Left ventricle myocardium superior (tissue), 1 donor: ENCODE measurements at places on chromosomes 16 and 17.
A peak's percentile ranks its signal among the peaks of the same experiment; 100 is the strongest.

DNA sequence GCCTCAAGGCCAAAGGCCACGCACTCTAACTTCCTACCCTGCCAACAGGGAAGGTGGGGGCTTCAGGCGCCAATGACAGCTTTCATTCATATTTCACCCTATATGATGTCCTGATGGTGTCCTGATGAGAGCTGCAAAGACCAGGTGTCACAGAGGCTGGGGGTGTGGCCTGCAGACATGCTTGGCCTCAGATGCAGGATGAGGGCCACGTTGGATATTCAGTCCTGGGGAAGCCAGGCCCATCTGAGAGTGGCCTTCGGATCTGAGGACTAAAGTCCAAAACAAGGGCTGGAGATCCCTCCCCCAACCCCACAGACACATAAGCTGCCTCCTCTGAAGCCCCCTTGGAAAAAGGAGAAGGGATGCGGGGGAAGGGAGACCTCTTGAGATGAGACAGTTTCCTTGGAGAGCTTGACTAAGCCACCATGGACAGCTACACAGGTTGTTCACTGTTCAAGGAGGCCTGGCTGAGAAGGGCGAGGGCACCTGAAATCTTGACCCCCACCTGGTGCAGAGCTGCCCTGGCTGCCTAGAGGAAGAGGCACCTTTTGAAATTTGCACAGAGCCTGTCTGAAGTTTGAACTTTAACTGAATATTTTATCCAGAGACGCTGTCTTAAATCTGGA lies 24.3 kb upstream of the GSG1L start:
- no peak for DNase-seq

DNA sequence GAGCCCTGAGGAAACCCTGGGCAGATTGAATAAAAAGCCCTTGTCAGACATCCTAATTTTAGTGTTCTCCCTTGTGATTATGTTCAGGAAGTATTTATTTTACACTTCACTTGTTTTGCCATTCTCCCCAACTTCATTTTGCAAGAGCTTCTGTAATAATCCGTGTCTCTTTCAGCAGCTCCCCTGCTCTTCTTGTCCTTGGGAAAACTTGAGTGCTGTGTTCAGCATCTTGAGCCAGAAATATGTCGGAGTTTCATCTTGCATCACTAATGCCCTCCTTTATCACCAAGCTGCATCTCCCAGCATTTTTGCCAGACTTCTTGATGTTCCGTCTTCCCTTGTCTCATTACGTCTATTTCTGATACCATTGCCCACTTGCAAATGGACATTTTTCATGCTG lies 486.5 kb upstream of the EEF2KMT start:
- DNase-seq = no peak

DNA sequence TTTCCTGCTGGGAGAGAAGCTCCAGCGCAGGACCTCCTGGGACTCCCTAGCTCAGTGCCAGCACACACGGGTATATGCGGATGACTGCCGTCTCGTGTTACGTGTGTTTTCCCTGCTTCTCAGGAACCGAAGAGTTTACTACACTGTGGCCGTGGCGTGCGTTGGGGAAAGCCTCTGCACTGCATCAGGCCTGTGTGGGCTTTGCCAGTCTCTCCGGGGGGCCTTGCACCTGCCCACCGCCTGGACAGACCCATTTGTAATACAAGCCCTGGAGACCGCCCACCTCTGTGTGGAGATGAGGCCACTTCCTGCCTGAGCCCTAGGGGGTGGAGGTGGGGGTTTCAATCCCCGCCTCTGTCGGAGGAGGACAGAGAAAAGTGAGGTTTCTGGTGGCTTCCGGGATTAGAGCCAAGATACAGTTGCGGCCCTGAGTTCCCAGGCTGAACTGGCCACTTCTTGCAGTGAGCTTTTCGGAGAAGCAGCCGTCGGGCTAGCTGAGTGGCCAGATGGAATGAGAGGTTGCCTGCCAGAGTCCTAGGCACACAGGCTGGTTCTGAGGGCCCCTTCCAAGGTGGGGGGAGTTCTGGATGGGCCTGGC lies 43.4 kb upstream of the GSE1 start:
- no peak for DNase-seq

DNA sequence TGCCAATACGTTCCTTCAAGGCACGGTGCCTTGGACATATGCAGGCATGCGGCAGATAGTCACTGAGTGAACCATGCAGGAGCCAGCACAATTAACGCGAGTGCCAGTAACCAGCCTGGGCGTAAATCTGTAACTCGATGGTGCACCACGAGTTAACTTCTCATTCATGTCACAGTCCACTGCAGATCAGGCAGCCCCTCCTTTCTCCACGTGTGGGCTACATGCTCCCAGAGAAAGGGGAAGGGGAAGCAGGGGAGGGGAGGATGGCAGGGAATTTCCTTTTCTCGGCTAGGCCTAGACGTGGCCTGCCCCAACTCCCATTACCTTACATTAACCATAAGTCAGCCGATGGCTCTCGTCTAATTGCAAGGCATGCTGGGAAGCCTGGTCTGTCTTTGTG lies 287.9 kb downstream of the CPPED1 start:
- no peak for DNase-seq

- peak; percentile 90 for DNase-seq
Measured at GRCh38 chr17:76182016-76182764, 41.1 kb upstream of the FOXJ1 start.
